ENCODE measurements at places on chromosomes 5 and 9. TPM values are rescaled to one million over a fixed set of nuclear protein-coding genes. Genes with fewer than 3 reads are reported as not detected.
A peak's percentile ranks its signal among the peaks of the same experiment; 100 is the strongest.

Gene TAF11L10
- not detected for total RNA-seq

Gene PHYHD1
- 0.61 TPM for total RNA-seq

Gene CAPSL
- 0.43 TPM for total RNA-seq

GRCh38 chr5:16871746-16872339 lies 64.2 kb downstream of the MYO10 start:
- no peaks in the 10 kb centered on the region for H3K4me1 ChIP-seq
- no peak for DNase-seq
- H3K27ac ChIP-seq, result no peak overlapping the region

Gene MYMK
- not detected for total RNA-seq

GRCh38 chr5:154370119-154370518 lies 75.7 kb upstream of the SAP30L start:
- no peak overlapping the region for H3K27ac ChIP-seq
- no peaks in the 10 kb centered on the region for H3K4me1 ChIP-seq
- no peaks in the 10 kb centered on the region for H3K27me3 ChIP-seq
- no peak for DNase-seq
- no peaks in the 10 kb centered on the region for H3K36me3 ChIP-seq

Gene ADGRV1
- total RNA-seq, result not detected

GRCh38 chr9:119801311-119801710 lies 432.1 kb upstream of the BRINP1 start:
- DNase-seq, result no peak
- H3K36me3 ChIP-seq, result no peaks in the 10 kb centered on the region
- no peaks in the 10 kb centered on the region for H3K4me1 ChIP-seq
- H3K27me3 ChIP-seq, result peaks cover 1% of the 10 kb centered on the region
- H3K27ac ChIP-seq, result no peak overlapping the region

DNA sequence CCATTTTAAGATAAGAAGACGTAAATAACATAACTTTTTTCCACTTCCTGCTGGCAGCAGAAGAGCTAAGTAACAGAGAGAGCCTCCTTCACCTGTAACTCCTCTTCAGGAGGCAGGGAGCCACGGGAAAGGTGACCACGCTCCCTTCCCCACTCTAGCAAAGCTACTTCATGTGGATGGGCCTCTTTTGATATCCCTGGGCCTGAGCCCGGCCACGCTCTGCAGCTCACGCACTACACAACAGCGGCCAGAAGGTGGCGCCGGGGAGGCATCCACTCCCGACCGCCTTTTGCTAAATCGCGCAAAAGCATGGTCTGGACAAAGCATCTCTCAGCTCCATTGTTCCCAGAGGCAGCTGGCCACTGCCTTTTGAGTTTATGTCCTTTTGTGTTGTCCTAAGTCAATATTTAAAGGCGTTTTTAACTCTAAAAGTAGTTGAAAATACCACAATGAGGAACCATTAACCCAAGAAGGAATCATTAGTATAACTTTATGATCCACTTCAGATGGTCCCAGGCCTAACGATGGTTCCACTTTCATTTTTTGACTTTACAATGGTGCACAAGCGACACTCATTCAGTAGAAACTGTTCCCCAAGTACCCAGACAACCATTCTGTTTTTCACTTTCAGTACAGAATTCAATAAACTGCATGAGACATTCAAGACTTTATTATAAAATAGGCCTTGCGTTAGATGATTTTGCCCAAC lies 23.6 kb downstream of the CMBL start:
- H3K4me1 ChIP-seq, result peaks cover 13% of the 10 kb centered on the region
- H3K4me3 ChIP-seq, result no peak overlapping the region
- H3K27ac ChIP-seq, result no peak overlapping the region
- peak; percentile 89 for DNase-seq
- H3K36me3 ChIP-seq, result no peaks in the 10 kb centered on the region

- no peak for DNase-seq
- H3K27ac ChIP-seq, result no peak overlapping the region
- peaks cover 2% of the 10 kb centered on the region for H3K27me3 ChIP-seq
- no peak overlapping the region for H3K4me3 ChIP-seq
- no peaks in the 10 kb centered on the region for H3K36me3 ChIP-seq
- H3K4me1 ChIP-seq, result no peaks in the 10 kb centered on the region
Measured at GRCh38 chr9:8371686-8372085, 572.1 kb upstream of the DMAC1 start.

- H3K4me1 ChIP-seq, result peaks cover 2% of the 10 kb centered on the region
- H3K27me3 ChIP-seq, result no peaks in the 10 kb centered on the region
- H3K4me3 ChIP-seq, result no peak overlapping the region
Measured at GRCh38 chr9:120718316-120718715, 4.0 kb upstream of the MEGF9 start.

Gene BRIX1
- total RNA-seq, result 78.8 TPM

- H3K4me1 ChIP-seq, result peaks cover 14% of the 10 kb centered on the region
- H3K27ac ChIP-seq, result no peak overlapping the region
- DNase-seq, result no peak
Measured at GRCh38 chr5:122846051-122846550, 688 bp downstream of the SNX24 start.

GRCh38 chr5:104084896-104085295 lies 522.3 kb upstream of the NUDT12 start:
- no peak for DNase-seq
- no peak overlapping the region for H3K27ac ChIP-seq
- no peak overlapping the region for H3K4me3 ChIP-seq
- no peaks in the 10 kb centered on the region for H3K4me1 ChIP-seq
- no peaks in the 10 kb centered on the region for H3K36me3 ChIP-seq

- no peak for DNase-seq
- H3K4me1 ChIP-seq, result no peaks in the 10 kb centered on the region
- H3K36me3 ChIP-seq, result no peaks in the 10 kb centered on the region
- no peak overlapping the region for H3K4me3 ChIP-seq
- no peak overlapping the region for H3K27ac ChIP-seq
Measured at GRCh38 chr9:133449760-133450159, 10.0 kb upstream of the CACFD1 start.

- H3K27ac ChIP-seq, result peak overlapping the region; percentile 87
- DNase-seq, result peak; percentile 85
- H3K4me1 ChIP-seq, result peaks cover 71% of the 10 kb centered on the region
- peak overlapping the region; percentile 3 for H3K4me3 ChIP-seq
- H3K27me3 ChIP-seq, result no peaks in the 10 kb centered on the region
Measured at GRCh38 chr5:76473661-76474060, 70.6 kb downstream of the IQGAP2 start.

- no peaks in the 10 kb centered on the region for H3K27me3 ChIP-seq
- no peak overlapping the region for H3K27ac ChIP-seq
- H3K4me3 ChIP-seq, result no peak overlapping the region
- H3K36me3 ChIP-seq, result no peaks in the 10 kb centered on the region
- no peak for DNase-seq
- no peaks in the 10 kb centered on the region for H3K4me1 ChIP-seq
Measured at GRCh38 chr9:117081641-117082317, 333.1 kb downstream of the ASTN2 start.

DNA sequence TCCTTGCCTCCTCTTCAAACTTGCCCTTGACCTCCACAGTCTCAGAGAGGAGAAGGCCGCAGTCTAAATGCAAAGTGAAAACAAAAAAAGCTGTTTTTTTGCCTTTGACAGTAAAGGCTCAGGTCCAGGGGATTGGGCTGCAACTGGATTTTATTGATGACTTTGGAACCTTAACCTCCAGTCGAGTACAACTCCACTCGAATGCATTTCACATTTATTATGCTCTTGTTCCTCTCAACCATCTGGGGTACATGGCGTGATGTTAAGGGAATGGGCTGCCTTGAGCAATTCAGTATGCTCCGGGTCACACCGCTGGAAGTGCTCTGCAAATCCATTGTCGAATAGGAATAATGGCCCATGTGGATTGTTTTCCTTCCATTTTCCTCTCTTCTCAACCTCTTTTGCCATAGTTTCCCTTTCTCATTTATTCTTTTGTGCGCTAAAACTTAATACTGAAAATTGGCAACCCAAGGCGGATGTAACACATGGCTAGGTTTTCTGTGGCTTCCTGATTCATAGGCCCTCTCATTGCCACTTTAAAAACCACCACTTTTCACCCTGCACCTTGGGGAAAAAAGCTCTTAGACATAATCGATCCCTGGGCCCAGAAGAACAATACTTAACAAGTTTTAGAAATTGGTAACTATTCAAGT lies 34.3 kb downstream of the ITK start:
- H3K27ac ChIP-seq, result peak overlapping the region; percentile 92
- peak overlapping the region; percentile 58 for H3K4me3 ChIP-seq

DNA sequence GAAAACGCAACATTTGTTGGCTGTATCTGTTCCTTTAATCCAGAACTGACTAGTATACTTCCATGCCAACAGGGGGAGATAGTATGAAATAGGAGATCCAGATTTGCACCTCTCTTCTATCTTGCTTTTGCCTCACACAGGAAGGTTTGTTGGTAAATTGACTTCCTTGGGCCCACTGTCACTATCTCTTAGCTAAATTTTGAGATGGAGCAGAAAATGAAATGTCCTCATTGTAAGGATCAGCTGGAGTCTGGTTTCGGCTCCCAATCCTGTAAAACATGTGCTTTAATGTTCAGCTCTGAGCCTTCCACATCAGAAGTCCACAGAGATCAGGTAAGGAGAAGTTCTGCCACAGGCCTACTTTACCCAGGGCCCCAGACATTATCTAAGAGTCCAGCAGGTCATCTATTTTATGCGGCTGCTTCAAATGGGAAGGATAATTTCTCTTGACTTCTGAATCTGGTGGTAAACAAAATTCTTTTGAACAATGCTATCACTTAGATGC lies 176.8 kb downstream of the FER start:
- H3K4me1 ChIP-seq, result peaks cover 5% of the 10 kb centered on the region
- no peaks in the 10 kb centered on the region for H3K27me3 ChIP-seq
- H3K36me3 ChIP-seq, result no peaks in the 10 kb centered on the region
- H3K27ac ChIP-seq, result no peak overlapping the region

DNA sequence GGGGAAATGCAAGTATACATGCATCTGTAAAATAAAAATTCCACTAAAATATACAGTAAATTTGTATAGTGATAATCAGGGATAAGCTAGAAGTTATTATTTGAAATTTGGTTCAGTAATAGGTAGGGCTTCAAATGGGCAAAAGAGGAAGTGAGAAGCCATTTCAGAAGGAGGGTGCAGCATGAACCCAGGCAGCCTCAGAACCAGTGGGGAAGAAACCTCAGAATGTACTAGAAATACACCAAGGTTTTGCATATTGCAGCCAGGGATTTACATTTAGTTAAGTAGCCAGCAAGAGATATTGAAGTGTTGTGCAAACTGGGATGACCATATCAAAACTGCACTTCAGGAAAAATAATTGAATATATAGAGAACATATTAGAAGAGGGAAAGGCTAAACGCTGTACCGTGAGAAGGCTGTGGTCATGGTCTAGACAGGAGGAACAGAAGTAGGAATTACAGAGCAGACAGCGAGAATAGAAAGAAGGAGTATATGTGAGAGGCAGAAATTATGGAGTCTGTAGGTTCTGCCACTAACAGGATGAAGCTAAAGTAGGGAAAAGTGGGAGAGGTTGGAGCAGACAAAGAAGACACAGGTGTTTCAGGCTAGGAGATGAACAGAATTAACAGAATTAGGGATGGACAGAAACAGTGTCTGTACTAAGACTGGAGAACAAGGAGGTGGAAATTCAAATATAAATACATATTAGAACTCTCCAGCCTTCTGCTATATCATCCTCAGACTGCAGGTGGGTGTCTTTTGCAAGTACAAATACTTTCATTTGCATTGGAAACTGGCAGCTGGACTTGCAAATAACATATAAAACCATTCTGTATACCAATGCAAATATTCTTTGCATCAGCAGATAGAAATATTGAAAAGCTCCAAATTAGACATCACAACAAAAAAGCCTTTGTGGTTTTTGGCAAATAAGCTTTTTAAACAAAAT lies 335.6 kb downstream of the ZNF608 start:
- no peaks in the 10 kb centered on the region for H3K4me1 ChIP-seq
- no peaks in the 10 kb centered on the region for H3K36me3 ChIP-seq
- no peak overlapping the region for H3K27ac ChIP-seq
- no peak for DNase-seq
- H3K4me3 ChIP-seq, result no peak overlapping the region

DNA sequence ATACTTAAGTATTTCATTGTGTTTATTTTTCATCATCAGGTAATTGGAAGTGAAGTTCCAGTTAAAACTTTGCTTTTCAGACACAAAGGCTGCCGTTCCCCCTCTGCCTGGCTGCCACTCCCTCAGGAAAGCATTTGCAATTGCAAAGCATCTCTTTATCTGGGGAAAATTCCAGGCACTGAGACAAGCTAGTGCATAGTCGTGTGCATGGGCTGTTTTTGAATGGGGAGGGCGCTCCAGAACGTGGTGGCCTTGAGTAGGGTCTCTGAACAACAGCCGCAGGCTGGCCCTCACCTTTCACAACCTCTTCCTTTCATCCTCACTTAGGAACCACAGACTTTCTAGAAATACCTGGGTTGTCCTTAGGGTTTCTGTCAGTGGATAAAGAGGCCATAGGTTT lies 285.1 kb upstream of the ADAMTS16 start:
- H3K4me1 ChIP-seq, result no peaks in the 10 kb centered on the region
- H3K27ac ChIP-seq, result no peak overlapping the region
- no peak for DNase-seq
- no peak overlapping the region for H3K4me3 ChIP-seq
- H3K36me3 ChIP-seq, result no peaks in the 10 kb centered on the region

DNA sequence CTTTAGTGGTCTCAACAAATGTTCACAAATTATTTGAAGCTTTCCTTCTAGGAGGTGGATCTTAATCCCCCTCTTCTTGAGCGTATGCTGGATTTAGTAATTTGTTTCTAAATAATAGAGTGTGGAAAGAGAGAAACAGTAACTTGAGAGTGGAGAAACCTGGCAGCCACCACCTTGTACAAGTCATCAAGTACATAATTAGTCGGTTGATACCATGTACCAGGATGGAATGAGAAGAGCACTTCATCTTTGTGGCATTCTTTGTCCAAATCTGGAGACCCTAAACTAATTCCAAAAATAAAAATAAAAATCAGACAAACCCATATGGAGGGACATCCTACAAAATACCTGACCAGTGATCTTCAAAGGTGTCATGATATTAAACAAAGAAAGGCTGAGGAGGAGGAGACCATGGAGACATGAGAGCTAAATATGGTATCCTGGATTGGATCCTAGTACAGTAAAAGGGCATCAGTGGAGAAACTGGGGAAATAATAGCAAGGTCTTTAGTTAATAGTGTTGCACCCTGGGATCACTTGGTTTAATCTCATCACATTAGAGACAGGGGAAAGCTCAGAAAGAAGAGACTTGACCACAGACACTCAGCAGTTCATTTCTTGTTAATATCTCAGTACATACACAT lies 147.9 kb downstream of the ASTN2 start:
- H3K4me3 ChIP-seq, result no peak overlapping the region
- DNase-seq, result no peak
- H3K27ac ChIP-seq, result no peak overlapping the region
- no peaks in the 10 kb centered on the region for H3K4me1 ChIP-seq
- no peaks in the 10 kb centered on the region for H3K27me3 ChIP-seq
- no peaks in the 10 kb centered on the region for H3K36me3 ChIP-seq
